ENCODE measurements at places on chromosomes 11 and 22.

GRCh38 chr11:64923944-64924909 lies at the start of gene PPP2R5B:
Gene PPP2R5B, plus strand, starts transcription at chr11:64924689. Its CDS starts 1,046 bp downstream, at chr11:64925735.
- peak; percentile 77 for DNase-seq

DNA sequence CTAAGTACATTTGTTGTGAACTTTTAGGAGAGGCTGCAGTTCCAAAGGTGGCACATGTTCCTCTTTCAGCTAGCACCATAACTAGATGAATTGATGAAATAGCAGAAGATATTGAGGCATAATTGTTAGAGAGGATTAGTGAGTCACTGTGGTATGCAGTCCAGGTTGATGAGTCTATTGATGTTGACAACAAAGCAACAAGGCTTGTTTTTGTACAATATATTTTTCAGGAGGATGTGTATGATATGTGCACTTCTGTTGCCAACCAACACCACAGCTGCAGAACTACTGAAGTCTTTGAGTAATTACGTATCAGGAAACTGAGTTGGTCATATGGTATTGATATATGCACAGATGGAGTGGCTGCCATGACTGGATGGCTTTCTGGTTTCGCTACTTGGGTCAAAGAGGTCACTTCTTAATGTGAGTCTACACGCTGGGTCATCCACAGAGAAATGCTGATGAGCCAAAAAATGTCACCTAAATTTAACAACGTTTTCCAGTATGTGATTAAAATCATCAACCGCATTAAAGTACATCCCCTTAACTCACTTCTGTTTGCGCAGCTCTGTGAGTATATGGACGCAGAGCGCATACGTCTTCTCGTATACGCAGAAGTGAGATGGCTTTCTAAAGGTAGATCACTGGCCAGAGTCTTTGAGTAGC lies 261.3 kb upstream of the ANO5 start:
- DNase-seq = no peak

DNA sequence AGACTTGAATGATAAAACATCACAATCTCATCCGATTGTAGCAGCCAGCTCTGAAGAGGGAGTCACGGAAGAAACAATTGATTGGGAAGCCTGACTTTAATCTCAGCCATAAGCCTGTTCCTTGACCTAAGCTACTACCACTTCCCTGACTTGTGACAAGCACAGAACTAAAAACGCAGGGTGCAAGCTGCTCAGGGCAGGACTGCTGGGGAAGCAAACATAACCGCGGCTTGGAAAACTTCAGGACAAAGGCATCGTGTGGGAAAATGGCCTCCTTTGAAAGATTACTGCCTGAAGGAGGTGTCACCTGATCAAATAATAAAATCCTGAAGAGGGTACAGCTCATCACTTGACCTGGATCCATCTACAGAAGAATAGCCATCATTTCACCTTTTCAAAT lies 595.3 kb upstream of the CADM1 start:
- no peak for DNase-seq

DNA sequence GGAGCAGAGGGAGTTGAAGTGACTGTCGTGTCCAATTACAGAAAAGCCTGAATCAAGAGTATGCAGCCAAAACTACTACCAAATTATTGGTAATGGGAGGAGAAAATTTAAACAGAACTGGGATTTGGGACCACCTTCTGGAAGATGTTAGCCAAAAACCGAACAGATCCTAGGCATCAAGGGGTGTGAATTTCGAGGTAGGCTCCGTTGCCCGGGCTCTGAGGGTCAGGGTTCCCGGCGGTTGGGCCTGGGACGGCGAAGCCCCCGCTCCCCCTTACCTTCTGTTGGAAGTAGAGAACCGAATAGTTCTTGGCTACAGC lies 313 bp downstream of the PRCP start:
- no peak for DNase-seq

DNA sequence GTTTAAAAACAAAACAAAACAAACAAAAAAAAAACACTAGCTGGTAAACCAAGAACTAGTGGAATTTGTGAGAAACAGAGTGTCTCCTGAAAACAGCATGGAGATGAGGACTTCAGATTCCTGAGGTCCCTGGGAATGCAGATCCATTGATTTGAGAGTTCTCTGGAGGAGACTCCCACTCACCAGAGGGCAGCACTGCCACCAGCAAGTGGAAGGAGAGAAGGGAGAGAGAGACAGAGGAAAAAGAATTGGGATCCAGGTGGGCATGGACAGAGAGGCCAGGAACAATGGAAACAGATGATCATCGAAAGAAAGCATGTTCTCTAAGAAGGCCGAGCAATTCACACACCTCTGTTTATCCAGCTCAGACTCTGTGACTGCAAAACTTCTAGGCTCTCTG lies 31.8 kb downstream of the ETS1 start:
- no peak for DNase-seq

DNA sequence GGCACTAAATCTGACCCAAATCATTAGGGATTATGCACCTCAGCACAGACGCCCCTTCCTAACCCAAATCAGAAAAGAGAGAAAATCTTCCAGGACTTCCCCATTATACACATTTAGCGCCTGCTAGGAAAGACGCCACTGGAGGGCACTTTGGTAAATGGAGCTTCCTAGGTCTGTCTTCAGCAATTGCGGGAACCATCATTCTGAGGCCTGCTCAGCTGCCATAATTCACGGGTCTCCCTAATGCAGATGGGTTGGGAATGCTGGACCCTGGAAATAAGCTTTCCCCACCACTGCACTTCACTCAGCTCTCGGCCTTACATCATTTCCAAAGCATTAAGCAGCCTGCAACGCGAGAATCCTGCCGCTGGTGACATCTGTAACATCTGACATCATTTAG lies 86.2 kb upstream of the OPCML start:
- DNase-seq = no peak

DNA sequence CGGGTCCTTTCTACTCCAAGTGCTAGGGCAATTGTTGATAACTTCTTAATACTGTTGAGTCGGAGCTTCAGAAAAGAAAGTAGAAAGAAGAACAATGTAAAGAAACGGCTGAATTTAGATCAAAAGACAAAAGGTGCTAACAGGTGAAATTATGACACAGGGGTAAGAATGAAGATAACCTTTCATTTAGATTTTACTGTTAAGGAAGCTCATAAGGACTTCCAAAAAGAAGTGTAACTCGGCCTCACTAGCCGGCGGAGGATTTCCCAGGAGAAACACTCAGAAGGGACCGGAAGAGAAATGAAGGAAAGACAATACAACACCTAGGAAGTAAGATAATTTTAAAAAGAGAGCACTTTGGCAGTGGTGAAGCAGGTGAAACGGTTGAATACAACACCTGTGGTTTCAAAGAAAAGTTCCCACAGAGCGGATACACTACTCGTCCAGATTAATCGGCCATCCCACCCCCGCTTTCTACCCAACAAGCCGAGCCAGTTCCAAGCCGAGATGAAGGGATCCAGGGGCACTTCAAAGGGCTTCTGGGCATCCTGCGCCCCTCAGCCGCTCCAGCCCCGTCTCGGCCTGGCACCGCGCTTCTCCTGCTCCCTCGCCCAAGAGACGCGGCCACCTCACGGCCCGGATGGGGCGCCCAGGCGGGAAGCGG lies 737 bp downstream of the PPP2R1B start:
- no peak for DNase-seq

- no peak for DNase-seq
Measured at GRCh38 chr11:34080609-34081008, 24.8 kb upstream of the NAT10 start.

GRCh38 chr11:80041136-80042000 lies 600.5 kb upstream of the TENM4 start:
- DNase-seq = no peak

GRCh38 chr11:80816454-80816847 lies 1375.6 kb upstream of the TENM4 start:
- DNase-seq = no peak

Data from stimulated activated CD4-positive, alpha-beta T cell treated with anti-CD3 and anti-CD28 coated beads, Interleukin-1b, Interleukin-23, amount 100 ng/mL, for 1 hour (primary cell).